ENCODE measurements at places on chromosomes 4 and X. TPM values are rescaled to one million over a fixed set of nuclear protein-coding genes. Genes with fewer than 3 reads are reported as not detected.

CHST7 gene
- 12.2 TPM for polyA plus RNA-seq

RAB41 gene
- not detected for polyA plus RNA-seq

SLC16A2 gene
- polyA plus RNA-seq, result 12.2 TPM

DMRTC1 gene
- polyA plus RNA-seq, result not detected

FGF5 gene
- not detected for polyA plus RNA-seq

CLCN4 gene
- polyA plus RNA-seq, result 1.0 TPM

TCEAL7 gene
- 16.0 TPM for polyA plus RNA-seq

CSAG2 gene
- polyA plus RNA-seq, result not detected

DIAPH2 gene
- 11.8 TPM for polyA plus RNA-seq

ETDA gene
- not detected for polyA plus RNA-seq

CLNK gene
- polyA plus RNA-seq, result 0.15 TPM

ZMAT1 gene
- 3.6 TPM for polyA plus RNA-seq

ARMCX2 gene
- 42.8 TPM for polyA plus RNA-seq

DDX3X gene
- polyA plus RNA-seq, result 124 TPM

PABPC4L gene
- polyA plus RNA-seq, result 1.6 TPM

SH3D19 gene
- polyA plus RNA-seq, result 57.1 TPM

H2BW1 gene
- polyA plus RNA-seq, result not detected

GK gene
- 2.2 TPM for polyA plus RNA-seq

IDS gene
- 62.6 TPM for polyA plus RNA-seq

GTPBP6 gene
- polyA plus RNA-seq, result 71.8 TPM

FGB gene
- 11.6 TPM for polyA plus RNA-seq

AMOT gene
- polyA plus RNA-seq, result 8.8 TPM

SSX3 gene
- not detected for polyA plus RNA-seq

MAGEE1 gene
- polyA plus RNA-seq, result 4.8 TPM

GUCY1A1 gene
- polyA plus RNA-seq, result 4.8 TPM

CCSER1 gene
- 1.4 TPM for polyA plus RNA-seq

ASB12 gene
- 0.39 TPM for polyA plus RNA-seq

AREG gene
- 17.4 TPM for polyA plus RNA-seq

GABRE gene
- polyA plus RNA-seq, result 9.1 TPM

ANXA3 gene
- polyA plus RNA-seq, result 2.7 TPM

ARAF gene
- 45.4 TPM for polyA plus RNA-seq

STBD1 gene
- 22.5 TPM for polyA plus RNA-seq

SSX2B gene
- polyA plus RNA-seq, result not detected

DOK7 gene
- 0.96 TPM for polyA plus RNA-seq

ODAPH gene
- polyA plus RNA-seq, result not detected

AMBN gene
- polyA plus RNA-seq, result not detected

MAPK10 gene
- 15.5 TPM for polyA plus RNA-seq
